Renal cortex interstitium (tissue), 15 donors: ENCODE measurements at places on chromosomes 6 and 20.

DNA sequence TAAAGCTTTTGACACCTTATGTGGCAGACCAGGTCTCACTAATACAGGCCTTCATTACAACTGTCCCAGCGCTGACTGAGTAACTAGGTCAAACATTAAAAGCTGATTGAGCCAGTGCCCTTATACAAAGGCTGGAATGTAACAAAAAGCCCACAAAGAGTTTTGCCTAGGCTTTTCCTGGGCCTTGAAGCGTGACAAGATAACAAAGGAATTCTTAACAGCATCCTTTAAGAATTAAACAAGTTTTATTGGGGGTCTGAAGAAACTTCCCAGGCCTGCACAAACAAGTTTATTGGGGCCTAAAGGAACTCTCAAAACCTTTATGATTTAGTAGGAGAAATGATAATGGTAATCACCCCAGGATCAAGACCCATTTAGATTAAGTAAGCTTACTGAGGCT is 267.6 kb upstream of the FAM83B start:
- DNase-seq = no peak

DNA sequence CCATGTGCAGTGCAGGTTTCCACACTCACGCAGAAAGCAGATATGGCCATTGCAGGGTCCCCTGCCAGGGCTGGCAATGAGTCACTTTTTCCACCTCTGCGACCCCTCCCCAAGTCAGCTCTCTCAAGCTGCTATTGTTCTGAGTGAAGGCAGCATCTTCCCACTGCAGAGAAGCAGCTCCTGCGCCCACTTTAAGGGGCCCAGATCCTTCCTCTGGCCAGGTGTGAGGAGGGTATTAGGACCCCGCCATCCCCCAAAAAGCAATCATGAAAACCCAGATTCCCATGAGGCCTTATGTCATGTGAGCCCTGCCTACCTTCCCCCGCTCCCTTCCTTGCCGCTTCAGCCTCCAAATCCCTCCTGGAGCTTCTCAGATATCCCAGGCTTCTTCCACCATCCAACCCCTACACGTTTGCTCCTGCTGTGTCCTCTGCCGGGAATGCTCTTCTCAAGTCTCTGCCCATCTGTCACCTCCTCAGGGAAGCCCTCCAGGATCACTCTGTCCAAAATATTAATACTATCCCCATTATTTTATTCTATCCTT is 220.3 kb downstream of the NFATC2 start:
- DNase-seq = no peak

DNA sequence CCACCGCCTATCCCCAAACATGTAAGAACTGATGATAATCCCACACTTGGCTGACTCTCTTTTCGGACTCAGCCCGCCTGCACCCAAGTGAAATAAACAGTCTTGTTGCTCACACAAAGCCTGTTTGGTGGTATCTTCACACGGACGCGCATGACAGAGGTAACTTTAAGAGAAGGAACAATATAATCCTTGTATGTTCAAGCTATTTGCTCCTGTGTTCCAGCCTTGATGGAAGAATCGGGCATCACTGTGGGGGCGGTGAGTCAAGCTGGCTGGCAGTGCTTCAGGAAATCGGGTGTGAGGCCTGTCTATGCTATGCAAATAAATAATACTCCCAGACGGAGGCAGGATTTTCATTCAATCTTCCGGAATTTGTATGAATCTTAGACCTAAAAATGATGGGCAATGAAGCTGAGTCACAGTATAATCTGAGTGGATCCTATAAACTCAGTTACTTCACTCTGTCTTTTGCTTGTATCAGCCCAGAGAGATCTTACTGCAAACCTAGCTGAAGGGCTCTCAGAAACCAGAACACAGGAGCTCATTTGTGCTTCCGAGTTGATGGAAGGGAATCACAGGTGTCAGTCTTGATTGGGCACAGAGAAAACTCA is 45.2 kb upstream of the NT5E start:
- DNase-seq = no peak

DNA sequence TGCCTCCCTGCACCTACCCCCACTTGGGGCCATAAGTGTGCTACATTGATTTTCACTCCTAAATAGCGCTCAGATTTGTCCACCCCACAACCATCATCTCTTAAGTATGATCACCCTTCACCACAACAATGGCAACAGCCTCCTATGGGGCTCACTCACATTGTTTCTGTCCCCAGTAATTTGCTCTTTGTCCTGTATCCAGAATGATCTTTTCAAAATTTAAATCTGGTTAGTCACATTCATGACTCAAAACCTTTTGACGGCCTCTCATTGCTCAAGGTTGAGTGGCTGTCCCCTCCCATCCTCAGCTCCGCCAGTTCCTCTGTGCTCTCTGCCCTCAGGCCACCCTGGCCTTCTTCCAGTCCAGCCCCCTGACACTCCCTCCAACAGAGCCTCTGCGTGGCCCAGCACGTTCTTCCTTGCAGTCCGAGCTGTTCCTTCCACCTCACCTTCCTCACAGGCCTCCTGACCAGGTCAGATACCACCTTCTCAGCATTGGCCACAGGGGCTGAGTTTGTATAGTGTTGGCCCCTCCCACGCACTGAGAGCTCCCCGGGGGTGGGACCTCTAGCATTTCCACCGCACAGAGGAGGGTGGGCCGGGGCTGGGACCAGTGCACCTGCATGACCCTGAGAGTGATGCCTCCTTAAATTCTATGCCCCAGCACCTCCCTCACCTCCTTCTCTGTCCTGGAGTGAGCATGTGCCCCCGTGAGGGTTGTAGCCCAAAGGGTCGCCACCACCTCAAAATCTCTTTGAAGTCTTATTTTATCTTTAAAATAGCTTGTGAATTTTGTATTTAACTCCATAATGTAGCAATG is 2.4 kb upstream of the PPP1R3G start:
- no peak for DNase-seq
